Parietal lobe (tissue), 2 donors: ENCODE measurements at places on chromosomes 12 and 14. TPM values are rescaled to one million over a fixed set of nuclear protein-coding genes. Genes with fewer than 3 reads are reported as not detected.

Gene ERG28
- total RNA-seq, result 8.8 TPM

Gene DICER1
- total RNA-seq, result 224 TPM

Gene LRP1-AS
- total RNA-seq, result not detected

Gene GLT1D1
- 8.1 TPM for total RNA-seq

Gene EML5
- total RNA-seq, result 25.0 TPM

Gene SMIM41
- total RNA-seq, result not detected

Gene TSHR
- 0.63 TPM for total RNA-seq

Gene ATP5MC2
- total RNA-seq, result 74.5 TPM

Gene ANKRD33
- total RNA-seq, result not detected

Gene GPR137C
- total RNA-seq, result 33.2 TPM

Gene TMEM120B
- total RNA-seq, result 16.6 TPM

Gene A2M
- total RNA-seq, result 48.8 TPM

Gene KCNK10
- 18.2 TPM for total RNA-seq

Gene TPPP2
- total RNA-seq, result not detected

Gene PTPN21
- 12.8 TPM for total RNA-seq

Gene RFX4
- total RNA-seq, result 9.4 TPM

Gene SLC17A8
- total RNA-seq, result 0.63 TPM

Gene BATF
- total RNA-seq, result not detected

Gene HOXC4
- not detected for total RNA-seq

Gene TESPA1
- total RNA-seq, result not detected

Gene CAPZA3
- not detected for total RNA-seq

Gene MYF6
- total RNA-seq, result not detected

Gene CYP27B1
- total RNA-seq, result 0.94 TPM

Gene TRAFD1
- 64.5 TPM for total RNA-seq

Gene AKAP3
- total RNA-seq, result 2.5 TPM

Gene EPYC
- not detected for total RNA-seq

Gene PTPRO
- 283 TPM for total RNA-seq

Gene CLEC1B
- total RNA-seq, result not detected

Gene PRPF39
- 87.0 TPM for total RNA-seq

Gene LRRK2
- total RNA-seq, result 11.6 TPM

Gene TEX22
- 0.94 TPM for total RNA-seq

Gene OAS3
- 2.8 TPM for total RNA-seq

Gene WDHD1
- 11.9 TPM for total RNA-seq

Gene TMCC3
- 8.1 TPM for total RNA-seq

Gene PTPRB
- total RNA-seq, result 13.8 TPM

Gene MYL6B
- 91.1 TPM for total RNA-seq

Gene MAP3K9
- total RNA-seq, result 26.3 TPM

Gene KRT6B
- not detected for total RNA-seq

Gene KCNMB4
- total RNA-seq, result 55.1 TPM

Gene MAGOHB
- 31.0 TPM for total RNA-seq

Gene SLC2A3
- 59.5 TPM for total RNA-seq
